ENCODE measurements at places on chromosomes 13 and 19. TPM values are rescaled to one million over a fixed set of nuclear protein-coding genes. Genes with fewer than 3 reads are reported as not detected.

DNA sequence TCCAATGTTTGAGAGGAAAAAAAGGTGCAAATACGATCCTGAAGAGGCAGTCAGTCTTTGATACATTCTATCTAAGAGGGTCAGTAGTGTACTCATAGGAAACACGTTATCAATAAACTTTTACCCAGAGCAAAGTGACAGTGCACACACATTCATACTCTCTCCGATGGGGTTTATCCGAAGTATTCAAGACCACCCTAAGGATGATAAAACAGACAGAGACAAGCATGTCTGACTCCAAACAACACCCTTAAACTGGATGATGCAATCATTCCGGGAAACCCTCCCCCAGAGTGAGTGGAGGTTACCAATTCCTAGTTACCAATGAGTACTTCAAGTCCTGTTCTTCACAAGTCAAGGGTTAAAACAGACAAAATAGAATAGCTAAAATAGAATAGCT is 79.1 kb downstream of the DNAJC3 start:
- no peak for DNase-seq

DNA sequence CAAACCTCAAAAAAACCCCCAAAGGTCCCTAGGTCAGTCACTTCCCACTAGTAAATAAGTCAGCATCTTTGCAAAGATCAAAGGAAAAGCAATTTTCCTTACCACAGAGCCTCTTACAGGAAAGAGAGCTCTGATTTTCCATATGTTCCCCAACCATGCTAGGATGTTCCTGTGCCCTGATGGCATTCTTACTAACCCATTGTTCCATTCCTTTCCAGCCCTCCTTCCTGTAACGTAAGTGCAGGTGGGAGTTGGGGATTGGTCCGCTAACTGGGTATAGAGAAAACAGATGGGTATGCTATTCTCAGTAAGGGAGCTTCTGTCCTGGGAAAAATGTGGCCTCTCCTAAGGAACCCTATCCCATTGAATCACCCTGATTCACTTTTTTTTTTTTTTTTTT is 14.3 kb downstream of the DPRX start:
- DNase-seq, result no peak

DNA sequence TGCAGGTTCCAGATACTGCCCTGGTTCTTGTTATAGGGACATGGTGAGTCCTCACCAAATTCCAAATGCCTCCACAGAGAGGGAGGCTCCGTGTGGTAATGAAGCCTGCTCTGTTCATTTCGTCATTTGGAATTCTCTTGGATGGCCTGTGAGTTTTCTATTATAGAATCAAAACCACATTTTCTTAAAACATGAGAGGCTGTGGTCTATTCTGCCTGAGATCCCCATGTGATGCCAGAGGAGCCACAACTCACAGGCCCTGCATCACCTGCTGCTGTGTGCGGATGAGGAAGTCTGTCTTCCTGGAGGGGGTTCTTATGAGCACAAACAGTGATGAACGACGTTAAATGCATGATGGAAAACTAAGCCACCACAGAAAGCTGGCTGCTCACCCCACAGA is 264.4 kb downstream of the UQCRFS1 start:
- DNase-seq, result no peak

Gene IGFL1
- total RNA-seq, result not detected

GRCh38 chr19:38148337-38148736 is 75.7 kb downstream of the DPF1 start:
- DNase-seq, result no peak

Gene ANGPTL4
- 28.3 TPM for total RNA-seq

- DNase-seq, result no peak
Measured at GRCh38 chr19:8331263-8331845, 10.1 kb downstream of the RPS28 start.

- DNase-seq, result no peak
Measured at GRCh38 chr19:30318936-30319335, 53.2 kb upstream of the ZNF536 start.

Gene SULT2A1
- not detected for total RNA-seq

GRCh38 chr13:113639616-113640262 is 18.3 kb downstream of the ATP4B start:
- no peak for DNase-seq

DNA sequence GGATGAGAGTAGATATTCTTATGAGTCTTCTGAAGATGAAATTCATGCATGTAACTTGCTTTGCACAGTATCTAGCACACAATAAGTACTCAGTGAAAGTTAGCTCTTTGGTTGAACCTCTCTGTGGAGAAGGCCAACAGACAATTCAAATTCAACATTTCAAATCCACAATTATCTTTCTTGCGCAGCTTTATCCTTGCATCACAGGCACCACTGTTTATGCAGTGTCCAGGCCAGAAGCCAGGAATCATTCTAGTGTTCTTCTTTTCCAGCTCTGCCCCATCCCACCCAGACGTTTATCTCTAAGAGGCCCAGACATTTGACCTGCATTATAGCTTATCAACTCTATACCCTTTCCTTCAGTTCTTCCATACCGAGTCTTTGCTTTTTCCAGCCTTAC is 254.7 kb upstream of the OBI1 start:
- DNase-seq, result no peak

- DNase-seq, result no peak
Measured at GRCh38 chr13:68509734-68510621, 1279.8 kb upstream of the PCDH9 start.

DNA sequence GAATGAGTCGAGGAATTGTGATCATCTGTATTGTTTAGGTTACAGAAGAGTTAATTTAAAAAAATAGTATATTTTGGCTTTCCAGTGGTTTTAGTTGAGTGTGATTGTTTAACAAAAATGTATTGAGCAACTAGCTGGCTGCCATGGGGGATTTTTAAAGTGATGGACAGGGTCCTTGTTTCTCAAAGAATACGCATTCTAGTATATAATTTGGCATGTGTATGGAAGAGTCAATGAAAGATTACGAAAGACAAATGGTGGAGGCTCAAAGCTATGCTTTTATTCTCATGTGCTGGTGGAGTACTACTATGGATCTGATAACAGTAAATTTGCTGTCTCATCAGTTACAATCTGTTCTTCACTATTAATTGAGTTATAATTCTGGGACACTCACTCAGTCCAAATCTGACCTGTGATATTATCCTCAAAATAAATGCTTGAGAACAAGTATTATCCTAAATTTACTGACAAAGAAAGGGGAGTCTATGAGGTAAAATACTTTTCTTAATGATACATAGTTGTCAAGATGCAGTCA is 240.0 kb downstream of the GPC6 start:
- no peak for DNase-seq

Gene AMH
- total RNA-seq, result 0.50 TPM

DNA sequence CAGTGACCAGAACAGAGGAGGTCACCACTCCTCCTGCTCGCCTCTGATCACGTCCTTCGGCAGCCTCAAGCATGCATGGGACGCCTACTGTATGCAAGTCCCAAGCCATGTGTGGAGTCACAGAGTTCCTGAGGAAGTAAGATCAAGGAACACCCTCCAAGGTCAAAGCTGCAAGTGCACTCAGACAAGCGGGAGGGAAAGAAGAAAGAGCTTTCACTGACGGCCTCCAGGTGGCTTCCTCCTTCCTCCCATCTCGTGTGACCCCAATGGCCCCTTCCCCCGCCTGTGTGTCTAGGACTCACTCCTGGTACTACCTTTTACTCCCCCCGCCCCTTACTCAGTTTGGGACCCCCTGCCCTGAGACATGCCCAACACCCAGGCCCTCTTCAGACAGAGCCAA is 6.1 kb downstream of the HAUS8 start:
- no peak for DNase-seq

DNA sequence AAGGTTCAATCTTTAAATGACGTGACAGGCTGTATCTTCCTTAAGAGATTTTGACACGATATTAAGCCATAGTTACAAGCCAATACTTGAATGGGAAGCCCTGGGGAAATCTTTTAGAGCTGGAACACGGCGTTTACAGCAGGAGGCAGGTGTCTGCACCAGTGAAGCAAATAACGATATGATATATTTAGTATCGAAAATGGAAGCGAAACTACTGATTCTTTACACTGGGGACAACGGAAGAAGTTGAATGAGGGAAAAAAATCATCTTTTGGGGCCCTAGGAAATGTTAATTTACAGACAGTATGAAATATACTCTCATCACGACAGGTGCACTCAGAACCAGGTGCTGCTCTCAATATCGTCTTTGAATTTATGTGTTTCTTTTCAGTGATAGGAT is 793.9 kb upstream of the PCDH20 start:
- no peak for DNase-seq

DNA sequence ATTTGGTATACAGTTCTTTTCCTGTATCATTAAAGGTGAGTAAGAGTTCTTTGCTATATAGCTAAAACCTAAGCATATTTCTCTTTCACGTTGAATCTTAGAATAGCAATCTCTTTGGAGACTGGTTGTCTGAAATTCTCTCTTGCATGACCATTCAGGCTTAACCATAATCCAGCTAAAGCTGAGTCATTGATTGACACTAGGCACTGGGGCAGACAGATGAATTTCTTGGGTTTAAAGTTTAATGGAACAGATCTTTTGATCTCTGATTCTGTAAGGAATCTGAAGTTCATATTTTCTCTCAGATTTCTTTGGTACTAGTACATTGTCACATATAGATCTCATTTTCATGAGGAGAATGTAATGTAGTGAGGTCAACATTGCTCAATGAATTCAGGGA is 397.3 kb upstream of the MIR17HG start:
- no peak for DNase-seq
